ENCODE measurements at places on chromosomes 12 and 14.

- DNase-seq = no peak
Observed at GRCh38 chr12:71536279-71536938, 96.8 kb downstream of the LGR5 start.

DNA sequence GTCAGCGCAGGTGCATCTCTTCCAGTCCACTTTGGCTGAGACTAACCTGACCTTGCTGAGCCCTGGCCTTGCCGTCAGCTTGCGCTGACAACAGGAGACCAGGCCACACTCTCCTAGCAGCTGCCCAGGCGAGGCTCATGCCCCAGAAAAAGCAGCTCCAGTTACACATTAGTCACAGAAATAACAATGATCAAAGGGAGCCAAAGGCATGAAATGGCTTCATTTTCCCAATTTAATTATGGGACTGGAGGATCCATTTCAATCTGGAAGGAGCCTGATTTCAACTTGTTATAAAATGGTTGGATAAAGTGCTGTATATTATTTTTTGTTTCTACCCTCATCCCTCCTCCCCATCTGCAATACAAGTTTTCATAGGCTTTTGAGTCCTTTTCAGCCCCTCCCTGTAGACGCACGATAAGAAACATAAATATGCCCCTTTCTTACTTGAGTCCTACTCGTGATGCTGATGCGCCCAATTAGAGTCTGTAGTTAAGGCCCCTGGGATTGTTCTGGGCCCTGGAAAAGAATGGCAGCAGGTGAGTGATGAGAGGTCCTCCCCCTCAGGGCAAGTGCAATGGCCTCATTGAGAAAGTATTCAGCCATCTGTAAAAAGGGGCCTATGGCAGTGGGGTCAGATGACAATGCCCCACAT, 376.0 kb downstream of the C12orf75 start:
- no peak for DNase-seq

GRCh38 chr12:104351057-104351983, 47.8 kb downstream of the EID3 start:
- no peak for DNase-seq

GRCh38 chr12:108914121-108914531, 34.2 kb downstream of the DAO start:
- DNase-seq = no peak

DNA sequence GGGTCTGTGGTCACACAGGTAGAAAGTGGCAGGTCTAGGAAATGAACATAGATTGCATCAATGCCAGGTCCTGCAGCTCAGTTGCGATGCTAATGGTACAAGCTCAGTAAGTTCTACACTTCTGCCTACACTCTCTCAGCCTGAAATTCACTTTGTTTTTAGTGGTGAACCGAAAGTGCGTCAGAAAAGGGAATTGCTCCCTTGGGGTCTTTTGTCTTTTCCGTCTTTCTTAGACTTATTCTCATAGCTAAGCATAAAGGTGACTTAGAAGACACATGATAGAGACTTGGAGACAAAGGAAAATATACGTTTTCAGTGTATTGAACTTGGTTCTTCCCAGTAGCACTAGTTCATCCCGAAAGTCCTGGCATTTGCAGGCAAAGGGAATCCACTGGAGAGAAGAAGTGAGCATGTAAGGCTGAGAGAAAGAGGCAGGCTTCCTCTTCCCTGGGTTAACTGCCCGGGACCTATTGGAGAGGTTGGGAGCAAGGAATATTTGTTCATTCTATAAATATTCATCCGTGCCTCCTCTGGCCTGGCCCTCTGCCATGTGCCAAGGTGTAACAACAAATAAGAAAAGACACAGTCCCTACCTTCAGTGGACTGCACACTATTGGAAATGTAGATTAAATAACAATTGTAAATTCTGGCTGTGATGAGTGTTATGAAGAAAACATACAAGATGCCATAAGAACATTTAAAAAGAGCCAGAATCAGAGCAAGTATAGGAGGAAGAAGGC, 785.8 kb downstream of the MED13L start:
- DNase-seq = no peak
